Testis (tissue), 5 donors: ENCODE measurements at places on chromosomes 12 and 14. TPM values are rescaled to one million over a fixed set of nuclear protein-coding genes. Genes with fewer than 3 reads are reported as not detected.

- no peak overlapping the region for H3K4me3 ChIP-seq
- DNase-seq: no peak
Observed at GRCh38 chr14:100526632-100527031, 60.6 kb downstream of the BEGAIN start.

TMEM132D gene
- 0.50 TPM for total RNA-seq

GRCh38 chr14:104878582-104878981 lies 13.5 kb downstream of the CEP170B start:
- no peaks in the 10 kb centered on the region for H3K27me3 ChIP-seq
- no peak for DNase-seq
- no peak overlapping the region for H3K4me3 ChIP-seq
- no peaks in the 10 kb centered on the region for H3K36me3 ChIP-seq

GRCh38 chr14:83847102-83847501 lies 1682.8 kb upstream of the FLRT2 start:
- no peaks in the 10 kb centered on the region for H3K27me3 ChIP-seq
- H3K4me3 ChIP-seq: no peak overlapping the region
- DNase-seq: no peak
- no peaks in the 10 kb centered on the region for H3K4me1 ChIP-seq

KRT8 gene
- 14.6 TPM for total RNA-seq

OLR1 gene
- 2.5 TPM for total RNA-seq

- no peak for DNase-seq
- H3K36me3 ChIP-seq: no peaks in the 10 kb centered on the region
- H3K27ac ChIP-seq: no peak overlapping the region
- peaks cover 11% of the 10 kb centered on the region for H3K4me1 ChIP-seq
- no peak overlapping the region for H3K4me3 ChIP-seq
Observed at GRCh38 chr14:74463697-74464096, 29.4 kb downstream of the NPC2 start.
